ENCODE measurements at places on chromosomes 7 and 10.

GRCh38 chr7:954330-955238 is at the start of gene ADAP1:
Gene ADAP1, minus strand, starts transcription at chr7:954680. Its CDS starts 203 bp downstream, at chr7:954477.
- no peak for DNase-seq

GRCh38 chr10:121572859-121573537 is 25.2 kb downstream of the FGFR2 start:
- DNase-seq, result no peak

DNA sequence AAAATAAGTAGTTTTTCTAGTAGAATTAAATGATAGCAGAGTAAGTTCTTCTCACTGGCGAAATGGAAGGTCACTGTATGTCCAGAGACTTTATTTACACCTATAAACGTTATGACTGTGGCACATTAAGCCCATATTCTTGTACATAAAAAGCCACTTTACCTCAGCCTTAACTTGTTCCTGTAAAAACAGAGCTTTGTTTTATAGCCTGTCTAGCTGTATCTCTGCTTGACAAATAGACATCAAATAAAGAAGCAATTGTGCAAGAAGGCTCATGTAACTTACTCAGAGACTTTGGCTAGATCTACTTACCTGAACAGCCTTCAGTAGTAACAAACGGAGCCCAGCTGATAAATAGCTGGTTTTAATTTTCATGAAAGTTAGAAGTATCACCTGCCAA is 324.1 kb upstream of the BMPER start:
- no peak for DNase-seq

DNA sequence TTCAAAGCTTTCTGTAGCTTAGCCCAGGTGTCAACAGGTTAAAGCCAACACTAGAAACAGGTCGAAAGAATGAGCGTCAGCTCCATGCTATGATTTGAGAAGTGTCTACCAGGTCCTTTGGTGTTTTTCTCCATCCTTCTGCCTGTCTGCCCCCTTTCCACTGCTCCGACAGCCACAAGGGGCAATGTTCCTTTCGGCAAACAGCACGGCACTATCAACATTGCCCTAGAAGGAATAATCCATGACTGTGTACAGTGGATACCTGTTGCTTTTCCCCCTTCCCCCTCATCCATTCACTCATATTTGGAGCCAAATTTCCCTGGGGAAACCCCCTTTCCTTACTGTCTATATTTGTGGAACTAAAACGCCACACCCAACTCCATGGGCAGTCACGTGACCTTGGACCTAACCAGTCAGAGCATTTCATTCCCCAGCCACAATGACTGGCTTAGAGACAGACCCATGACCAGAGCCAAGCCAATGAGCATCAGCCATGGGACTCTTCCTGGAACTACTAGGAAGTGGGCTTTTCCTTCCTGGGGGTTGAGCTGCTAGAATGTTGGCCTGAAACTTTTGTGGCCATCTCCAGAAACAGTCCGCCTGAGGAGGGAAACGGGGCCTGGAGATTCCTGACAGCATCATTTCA is 51.5 kb downstream of the AFAP1L2 start:
- no peak for DNase-seq

GRCh38 chr7:51250512-51250911 is 66.1 kb downstream of the COBL start:
- DNase-seq, result no peak

DNA sequence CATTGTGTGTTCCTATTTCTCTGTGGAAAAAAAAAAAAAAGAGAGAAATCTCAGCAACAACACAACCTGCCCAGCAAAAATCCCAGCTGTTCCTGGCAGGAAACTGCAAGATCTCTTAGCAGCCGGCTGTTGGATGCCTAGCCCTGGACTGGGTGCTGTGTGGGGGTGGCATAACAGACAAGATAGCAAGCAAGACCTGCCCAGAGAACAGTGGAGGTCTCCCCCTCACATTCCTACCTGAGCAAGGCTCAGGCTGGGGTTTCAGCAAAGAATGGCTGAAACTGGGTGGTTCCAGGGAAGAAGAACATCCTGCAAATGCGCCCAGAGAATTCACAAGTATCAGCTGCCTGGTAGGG is 248.8 kb upstream of the ZMIZ1 start:
- no peak for DNase-seq

DNA sequence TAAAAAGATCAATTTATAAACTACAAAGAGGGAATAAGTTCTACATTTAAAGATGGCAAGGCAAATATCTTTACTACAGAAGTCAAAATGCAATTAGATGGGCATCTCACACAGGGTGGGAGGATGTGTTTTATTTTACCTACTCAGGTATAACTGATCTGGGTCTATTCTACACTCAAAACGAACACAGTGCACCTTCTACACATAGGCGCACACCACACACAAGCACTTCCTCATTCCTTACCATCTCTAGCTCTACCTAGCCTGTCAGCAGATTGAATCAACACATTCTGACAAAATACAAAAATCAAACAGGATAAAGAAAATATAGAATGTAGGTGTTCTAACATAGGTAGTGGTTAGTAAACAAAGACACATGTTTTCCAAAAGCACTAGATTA is 64.8 kb downstream of the SGCE start:
- DNase-seq, result no peak

DNA sequence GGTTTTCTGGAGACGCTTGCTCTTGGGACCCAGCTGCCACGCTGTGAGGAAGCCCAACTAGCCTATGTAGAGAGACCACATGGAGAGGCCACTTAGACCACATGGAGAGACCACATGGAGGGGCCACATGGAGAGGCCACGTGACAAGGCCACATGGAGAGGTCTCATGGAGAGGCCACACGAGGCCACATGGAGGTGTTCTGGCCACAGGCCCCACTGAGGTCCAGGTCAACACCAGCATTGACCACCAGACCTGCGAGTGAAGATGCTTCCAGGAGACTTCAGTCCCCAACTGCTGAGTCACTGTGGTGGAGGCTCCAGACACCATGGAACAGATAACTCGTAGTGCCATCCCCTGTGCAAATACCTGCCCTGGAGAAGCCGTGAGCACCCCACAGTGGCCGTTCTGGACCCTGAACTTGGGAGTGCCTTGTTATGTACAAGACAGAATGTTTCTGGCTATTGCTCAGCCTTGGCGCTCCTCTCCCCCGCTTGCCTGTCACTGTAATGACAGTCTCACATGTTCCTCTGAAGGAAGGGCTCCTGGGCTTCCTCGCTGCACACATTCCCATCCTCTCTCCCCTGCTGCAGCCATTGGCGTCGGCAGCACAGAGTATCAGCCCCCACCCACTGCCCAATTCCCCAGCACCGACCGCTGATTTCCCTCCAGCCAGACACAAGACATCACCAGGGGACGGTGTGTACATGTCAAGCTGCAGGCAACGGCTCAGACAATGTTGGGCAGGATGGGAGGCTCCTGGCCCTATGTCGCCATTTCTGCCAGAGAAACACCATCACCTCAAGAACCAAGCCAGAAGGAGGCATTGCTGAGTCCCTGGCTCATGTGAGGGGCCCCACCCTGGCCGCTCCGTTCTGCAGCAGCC is 49.0 kb upstream of the TNRC18 start:
- DNase-seq, result no peak

- no peak for DNase-seq
Measured at GRCh38 chr10:125692601-125693523, 9.9 kb upstream of the TEX36 start.
